GM23248 (cell line): ENCODE measurements at places on chromosomes 16 and 17. TPM values are rescaled to one million over a fixed set of nuclear protein-coding genes. Genes with fewer than 3 reads are reported as not detected.
A peak's percentile ranks its signal among the peaks of the same experiment; 100 is the strongest.

The KRTAP3-2 gene
- not detected in 2 replicates for polyA plus RNA-seq

The BCO1 gene
- not detected in 2 replicates for polyA plus RNA-seq

The SOST gene
- not detected in 2 replicates for polyA plus RNA-seq

The OTOP3 gene
- not detected in 2 replicates for polyA plus RNA-seq

The ZFHX3 gene
- 2.8 and 2.9 TPM in 2 replicates for polyA plus RNA-seq

The CCL5 gene
- polyA plus RNA-seq: not detected in 2 replicates

The SMPD3 gene
- polyA plus RNA-seq: 0.24 and 0.32 TPM in 2 replicates

The MT1H gene
- not detected in 2 replicates for polyA plus RNA-seq

The KCNJ18 gene
- polyA plus RNA-seq: not detected in 2 replicates

The CHST6 gene
- polyA plus RNA-seq: 0.10 and 0.20 TPM in 2 replicates

The DLX4 gene
- polyA plus RNA-seq: 0.15 and 0.40 TPM in 2 replicates

The CHRNE gene
- 0.63 and 0.84 TPM in 2 replicates for polyA plus RNA-seq

The ITGB3 gene
- polyA plus RNA-seq: 3.4 and 3.5 TPM in 2 replicates

The CNTNAP4 gene
- polyA plus RNA-seq: not detected in 2 replicates

The KRT12 gene
- not detected in 2 replicates for polyA plus RNA-seq

The KRTAP2-2 gene
- polyA plus RNA-seq: 0.51 and 0.74 TPM in 2 replicates

The SLC16A5 gene
- polyA plus RNA-seq: 4.8 and 5.4 TPM in 2 replicates

The OMG gene
- 0.25 TPM in 1 of 2 replicates, not detected in the other for polyA plus RNA-seq

The KRT40 gene
- polyA plus RNA-seq: not detected in 2 replicates

GRCh38 chr17:15952048-15952532 lies 7.2 kb downstream of the ADORA2B start:
- no peak for DNase-seq

GRCh38 chr16:69581297-69581696 lies 15.5 kb downstream of the NFAT5 start:
- DNase-seq: no peak

DNA sequence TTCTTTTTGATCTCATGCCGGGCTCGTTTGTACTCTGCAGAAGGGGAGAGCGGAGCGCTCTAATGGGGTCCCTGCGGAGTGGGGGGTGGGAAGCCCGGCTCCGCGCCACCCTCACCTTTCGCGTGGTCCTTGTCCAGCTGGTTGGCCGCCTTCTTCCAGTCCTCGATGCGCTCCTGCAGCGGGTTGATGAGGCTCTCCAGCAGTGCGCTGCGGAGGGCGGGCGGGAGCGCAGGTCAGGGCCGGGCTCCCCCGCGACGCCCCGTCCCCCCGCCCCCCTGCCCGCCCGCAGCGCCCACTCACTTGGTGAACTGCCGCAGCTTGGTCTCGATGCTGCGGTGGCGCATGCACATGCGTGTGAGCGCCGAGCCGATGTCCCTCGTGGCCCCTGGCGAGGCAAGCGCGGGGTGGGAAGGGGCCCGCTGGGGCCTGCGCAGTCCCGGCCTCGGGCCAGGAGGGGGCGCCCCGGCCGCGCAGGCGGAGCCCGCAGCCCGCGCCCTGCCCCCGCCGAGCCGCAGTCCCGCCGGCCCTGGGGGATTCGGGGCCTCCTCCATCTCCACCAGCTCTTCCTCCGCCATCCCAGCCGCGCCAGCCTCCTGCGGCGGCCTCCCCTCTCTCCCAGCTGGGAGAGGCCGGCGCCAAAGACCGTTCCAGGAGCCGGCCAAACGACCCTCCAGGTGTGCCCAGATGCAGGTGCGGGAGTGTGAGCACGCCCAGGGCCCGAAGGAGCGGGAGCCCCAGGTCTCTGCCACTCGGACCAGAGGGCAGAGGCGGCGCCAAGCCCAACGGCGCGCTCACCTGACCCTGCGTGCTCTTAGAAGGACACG lies 6.0 kb downstream of the MTSS2 start:
- DNase-seq: peak; percentile 30

DNA sequence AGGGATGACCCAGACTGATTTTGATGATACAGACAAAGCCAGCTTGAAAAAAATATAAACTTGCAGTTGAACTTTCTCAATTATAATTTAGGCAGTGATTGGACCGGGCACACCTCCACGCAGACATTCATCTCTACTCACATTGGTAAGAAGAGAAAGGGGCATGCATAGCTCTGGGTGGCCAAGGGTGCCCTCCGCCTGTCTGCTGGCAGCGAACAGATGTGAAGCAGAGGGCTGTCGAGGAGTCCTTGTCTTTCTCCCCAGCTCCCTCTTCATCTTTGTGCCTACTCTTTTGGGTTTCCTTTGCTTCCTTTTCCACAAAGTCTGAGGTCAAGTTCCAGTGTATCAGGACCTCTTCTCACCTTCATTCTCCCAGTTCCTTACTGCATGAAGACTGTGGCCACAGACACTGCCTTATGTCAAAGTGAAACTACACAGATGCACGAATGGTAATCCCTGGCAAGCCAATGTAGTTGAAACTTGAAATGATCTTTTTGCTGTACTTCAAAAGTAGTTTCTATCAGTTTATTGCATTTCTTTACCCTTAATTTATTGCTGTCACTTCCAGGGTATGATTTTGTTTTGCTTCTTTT lies 343.7 kb upstream of the SOX9 start:
- DNase-seq: no peak

GRCh38 chr17:66526827-66527226 lies 224.4 kb downstream of the PRKCA start:
- no peak for DNase-seq

DNA sequence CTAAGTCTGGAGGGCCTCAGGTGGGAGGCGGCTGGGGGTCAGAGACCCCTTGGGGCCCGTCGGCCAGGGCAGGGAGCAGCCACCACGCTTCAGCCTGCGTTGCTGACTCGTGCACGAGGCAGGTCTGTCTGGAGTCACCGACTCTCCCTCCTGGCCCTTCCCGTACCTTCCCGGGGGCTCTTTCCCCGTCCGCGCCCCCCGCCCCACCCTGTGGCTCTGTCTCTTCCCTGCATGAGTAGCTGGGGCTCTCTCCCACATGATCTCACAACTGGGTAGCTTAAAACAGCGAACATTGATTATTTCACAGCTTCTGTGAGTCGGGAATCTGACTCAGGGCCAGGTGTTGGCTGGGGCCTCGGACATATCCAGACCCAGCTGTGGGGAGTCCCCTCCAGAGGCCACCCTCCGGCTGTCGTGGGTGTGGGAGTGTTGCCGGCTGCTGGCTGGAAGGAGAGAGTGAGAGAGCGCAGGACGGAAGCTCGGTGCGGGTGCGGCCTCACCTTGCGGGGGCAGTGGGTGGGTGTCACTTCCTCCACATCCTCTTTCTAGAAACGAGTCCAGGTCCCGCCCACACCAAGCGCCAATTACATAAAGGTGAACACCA lies 17.3 kb downstream of the BAHCC1 start:
- no peak for DNase-seq

DNA sequence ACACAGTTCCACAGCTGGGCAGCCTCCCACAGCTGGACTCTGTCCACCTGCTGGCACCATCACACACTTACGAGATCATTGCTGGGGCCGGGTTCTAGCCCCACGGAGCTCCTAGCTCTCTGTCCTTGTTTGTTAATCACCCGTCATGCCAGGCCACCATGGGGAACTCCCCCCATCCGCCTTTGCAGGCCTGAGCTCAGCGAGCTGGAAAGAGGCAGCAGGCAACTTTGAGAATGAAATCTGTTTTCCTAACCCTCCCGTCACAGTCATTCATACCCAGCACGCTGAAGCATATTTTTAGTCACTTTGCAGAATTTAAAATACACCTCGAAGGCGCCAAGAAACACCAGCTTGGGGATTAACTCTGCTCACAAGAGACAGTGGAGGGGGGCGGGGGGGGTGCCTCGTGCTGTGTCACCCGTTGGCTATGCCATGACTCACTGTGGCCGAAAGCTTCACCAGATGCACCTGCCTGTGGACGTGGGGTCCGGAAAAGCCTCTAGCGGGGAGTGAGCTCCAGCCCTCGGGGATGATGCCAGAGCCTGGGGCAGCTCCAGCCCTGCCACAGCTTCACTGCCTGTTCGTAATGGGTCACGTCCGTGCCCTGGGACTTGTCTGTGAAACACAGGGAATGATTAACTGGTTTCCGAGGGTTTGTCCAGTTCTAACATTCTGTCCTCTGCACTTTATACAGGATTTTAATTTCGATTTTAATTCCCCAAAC lies 1.4 kb upstream of the SPNS2 start:
- DNase-seq: peak; percentile 42

DNA sequence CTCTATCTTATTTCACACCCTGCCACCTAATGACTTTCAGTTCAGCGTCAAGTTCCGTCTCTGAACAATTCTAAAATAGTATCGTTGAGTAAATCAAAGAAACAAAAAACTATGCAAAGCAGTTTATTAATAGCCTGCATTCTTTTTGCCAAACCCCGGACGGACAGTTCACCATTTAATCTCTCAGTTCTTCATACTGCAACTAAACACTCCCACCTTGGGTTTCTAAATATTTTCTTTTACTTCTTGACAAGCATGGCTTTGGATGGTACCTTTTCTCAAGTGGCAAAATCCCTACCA lies 1.2 kb downstream of the MYH11 start:
- no peak for DNase-seq

GRCh38 chr17:71486261-71486660 lies 634.6 kb upstream of the SOX9 start:
- DNase-seq: peak; percentile 45

GRCh38 chr16:50933262-50933661 lies 191.4 kb downstream of the CYLD start:
- no peak for DNase-seq

- no peak for DNase-seq
Measured at GRCh38 chr17:52681480-52681879, 523.0 kb upstream of the CA10 start.

DNA sequence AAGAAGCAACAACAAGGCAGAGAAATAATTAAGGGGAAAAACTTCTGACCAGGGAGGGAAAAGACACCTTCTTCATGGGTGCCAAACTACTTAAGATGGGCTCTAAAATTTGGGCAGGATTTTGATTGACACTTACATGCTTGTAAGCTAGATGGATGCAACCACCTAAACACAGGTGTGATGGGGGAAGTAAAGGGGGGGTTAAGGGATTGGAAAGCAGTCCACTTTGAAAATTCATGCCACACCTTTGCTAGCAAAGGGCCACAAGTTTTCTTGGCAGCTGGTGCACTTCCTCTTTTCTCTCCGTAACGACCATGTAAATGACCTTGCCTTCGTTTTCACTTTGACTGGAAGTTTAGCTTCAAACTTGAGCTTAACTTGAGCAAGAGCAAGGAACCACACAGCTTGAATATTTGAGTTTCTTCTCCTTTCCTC lies 14.3 kb upstream of the PRKAR1A start:
- DNase-seq: no peak

GRCh38 chr16:75298267-75298666 lies 46.8 kb upstream of the BCAR1 start:
- no peak for DNase-seq

GRCh38 chr17:1464186-1464585 lies 8.2 kb upstream of the CRK start:
- no peak for DNase-seq

- peak; percentile 95 for DNase-seq
Measured at GRCh38 chr16:85162478-85163277, 50.4 kb upstream of the CIBAR2 start.

- DNase-seq: peak; percentile 75
Measured at GRCh38 chr17:15914400-15915170, 30.3 kb upstream of the ADORA2B start.

DNA sequence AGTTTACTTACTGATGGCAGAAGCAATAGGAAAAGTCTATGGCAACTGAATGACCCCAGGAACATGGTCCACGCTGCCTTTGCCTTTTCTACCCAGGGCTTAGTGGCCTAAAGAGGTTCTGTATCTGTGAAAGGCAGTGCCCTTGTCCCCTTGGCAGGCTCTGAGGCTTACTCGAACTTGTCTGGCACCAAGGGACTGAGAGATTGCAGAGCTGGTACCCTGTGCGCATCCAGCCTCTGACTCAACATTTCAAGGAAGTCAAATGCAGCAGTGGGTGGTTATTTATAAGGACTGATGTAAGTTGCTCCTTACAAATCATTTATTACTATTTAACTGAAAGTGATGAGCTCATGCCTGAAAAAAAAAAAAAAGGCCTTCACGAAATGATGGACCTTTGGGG lies 299.9 kb upstream of the MYOCD start:
- DNase-seq: no peak

DNA sequence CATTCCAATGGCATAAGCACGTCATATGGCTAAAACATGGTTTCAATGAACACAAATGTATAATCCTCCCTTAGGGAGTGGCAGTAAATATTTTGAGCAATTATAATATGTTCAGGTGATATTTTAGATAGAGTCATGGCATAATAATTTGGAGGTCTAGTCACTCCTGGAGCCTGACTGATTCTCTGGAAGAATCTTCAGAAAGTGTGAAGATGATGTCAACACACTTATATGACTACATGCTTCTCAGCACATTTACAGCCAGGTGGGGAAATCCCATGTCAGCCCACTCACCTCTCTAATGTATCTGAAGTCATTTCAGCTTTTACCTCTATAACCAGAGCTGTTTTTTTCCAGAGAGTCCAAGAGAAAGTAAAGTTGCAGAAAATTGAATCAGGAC lies 474.8 kb downstream of the SHISA9 start:
- DNase-seq: no peak

DNA sequence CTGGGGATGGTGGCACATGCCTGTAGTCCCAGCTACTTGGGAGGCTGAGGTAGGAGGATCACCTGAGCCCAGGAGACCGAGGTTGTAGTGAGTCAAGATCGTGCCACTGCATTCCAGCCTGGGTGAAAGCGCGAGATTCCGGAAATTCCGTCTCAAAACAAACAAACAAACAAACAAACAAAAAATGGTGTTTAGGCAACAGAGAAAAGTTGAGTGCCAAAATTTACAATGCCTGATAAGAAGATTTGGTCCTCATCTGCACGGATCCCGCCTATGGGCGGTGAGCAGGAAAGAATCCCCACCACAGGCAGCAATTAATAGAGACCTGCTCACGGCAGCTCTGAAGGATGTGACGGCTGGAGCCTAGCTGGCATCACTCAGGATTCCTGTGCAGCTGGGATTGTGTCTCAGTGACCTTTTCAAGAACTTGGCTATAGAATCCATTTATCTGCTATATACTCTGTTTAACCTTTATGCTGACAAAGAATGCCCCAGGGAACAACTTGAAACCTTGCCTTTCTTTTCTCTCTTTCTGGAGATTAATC lies 14.0 kb upstream of the TEX2 start:
- no peak for DNase-seq

DNA sequence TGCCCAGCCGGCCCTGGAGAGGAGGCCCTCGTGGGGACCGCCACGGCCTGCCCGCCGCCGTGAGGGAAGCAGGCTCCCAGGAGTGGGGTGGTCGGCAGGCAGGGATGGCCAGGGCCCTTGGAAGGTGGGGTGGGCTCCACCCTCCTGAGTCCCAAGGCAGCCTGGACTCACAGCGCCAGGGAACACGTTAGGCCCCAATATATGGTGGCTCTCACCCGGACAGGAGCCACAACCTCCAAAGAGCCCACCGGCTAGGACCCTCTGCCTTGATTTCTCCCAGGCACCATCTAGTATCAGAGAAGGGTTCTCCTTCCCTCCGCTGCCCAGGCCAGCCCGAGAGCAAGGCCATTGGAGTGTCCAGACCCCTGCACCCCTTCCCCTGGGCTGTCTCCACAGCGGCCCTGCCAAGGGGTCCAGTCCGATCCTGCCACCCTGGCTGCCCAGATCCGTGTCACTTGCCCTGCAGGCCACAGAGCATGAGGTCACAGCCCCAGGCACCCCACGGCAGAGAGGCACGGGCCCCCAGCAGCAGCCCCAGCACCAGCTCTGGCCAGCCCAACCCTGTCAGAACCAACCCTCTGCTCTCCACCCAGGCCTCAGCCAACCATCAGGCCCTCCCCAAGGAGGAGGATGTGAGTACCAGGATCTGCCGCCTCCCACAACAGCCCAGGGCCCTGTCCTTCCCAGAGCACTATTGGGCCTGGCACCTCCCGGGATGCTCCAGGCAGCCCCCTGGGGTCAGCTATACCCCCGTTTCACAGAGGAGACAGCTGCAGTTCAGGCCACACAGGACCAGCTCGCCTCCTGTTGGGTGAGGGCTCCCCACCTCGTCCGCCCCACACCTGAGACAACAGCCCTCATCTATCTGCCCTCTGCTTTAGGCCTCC lies 1.1 kb upstream of the AXIN1 start:
- DNase-seq: peak; percentile 33
